ENCODE measurements at places on chromosomes 12 and 14.

DNA sequence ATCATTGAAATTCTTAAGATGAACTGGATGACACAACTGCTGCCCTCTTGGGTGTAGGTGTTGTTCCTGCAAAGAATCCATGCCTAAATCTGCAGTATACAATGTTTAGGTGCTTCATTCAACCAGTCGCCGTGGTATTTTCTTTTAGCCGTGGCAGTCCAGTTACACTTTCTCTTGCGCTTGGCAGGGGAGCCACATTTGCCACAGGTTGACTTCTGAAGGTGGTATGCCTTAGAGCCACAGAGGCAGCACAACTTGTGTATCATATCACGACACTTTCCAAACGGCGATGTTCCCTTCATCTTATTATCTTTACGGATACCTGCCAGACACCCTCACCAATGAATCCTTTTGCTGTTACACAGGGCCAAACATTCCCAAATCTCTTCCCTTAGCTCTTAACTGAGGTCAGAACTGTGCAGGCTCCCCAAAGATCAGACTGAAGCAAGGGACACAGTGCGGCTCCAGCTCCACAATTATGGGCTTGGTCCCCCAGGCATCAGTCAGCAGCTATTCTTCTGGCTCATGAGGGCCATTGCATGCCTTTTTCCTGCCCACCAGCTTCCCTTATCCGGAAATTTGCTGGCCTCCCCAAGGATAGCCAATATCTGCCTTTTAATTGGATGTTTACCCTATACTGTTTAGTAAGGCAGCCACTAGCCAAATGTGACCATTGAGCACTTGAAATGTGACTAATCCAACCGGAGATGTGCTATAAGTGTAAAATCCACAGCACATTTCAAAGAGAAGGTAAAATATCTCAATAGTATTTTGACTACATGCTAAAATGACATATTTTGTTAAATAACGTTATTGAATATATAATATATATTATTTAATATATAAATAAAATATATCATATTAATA lies 50.7 kb downstream of the SENP1 start:
- no peak for DNase-seq

GRCh38 chr12:45669792-45670191 lies 59.7 kb upstream of the ARID2 start:
- no peak for DNase-seq

DNA sequence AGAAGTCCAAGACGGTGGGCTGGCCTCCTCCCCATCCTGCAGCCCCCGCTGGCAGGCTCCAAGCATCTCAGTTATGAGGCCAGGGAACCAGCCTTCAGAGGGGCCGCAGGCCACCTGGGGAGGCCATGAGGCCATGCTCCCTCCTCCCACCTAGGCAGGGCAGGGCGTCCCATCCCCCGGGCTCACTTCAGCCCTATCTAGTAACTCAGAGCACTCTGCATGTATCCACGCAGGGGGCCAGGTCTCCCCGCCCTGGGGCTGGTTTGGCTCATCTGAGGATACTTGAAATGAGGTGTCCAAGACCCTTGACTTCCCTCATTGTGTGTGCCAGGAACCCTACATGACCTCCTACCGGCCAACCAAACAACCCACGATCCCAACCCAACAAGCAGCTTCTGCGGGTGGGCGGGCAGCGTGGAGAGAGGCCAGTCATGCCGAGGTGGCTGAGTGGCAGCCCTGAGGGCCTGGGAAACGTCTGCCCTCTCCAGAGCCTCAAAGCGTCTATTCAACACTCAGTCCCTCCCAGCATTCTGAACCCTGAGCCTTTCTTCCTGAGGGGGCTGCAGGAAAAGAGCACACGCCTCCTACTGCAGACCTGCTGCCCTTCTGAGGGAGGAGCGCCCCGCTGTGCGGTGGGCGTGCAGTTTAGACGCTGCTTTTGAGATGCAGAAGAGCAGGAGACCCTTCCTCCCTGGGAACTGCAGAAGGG lies 16.8 kb downstream of the ISCA2 start:
- DNase-seq = no peak

DNA sequence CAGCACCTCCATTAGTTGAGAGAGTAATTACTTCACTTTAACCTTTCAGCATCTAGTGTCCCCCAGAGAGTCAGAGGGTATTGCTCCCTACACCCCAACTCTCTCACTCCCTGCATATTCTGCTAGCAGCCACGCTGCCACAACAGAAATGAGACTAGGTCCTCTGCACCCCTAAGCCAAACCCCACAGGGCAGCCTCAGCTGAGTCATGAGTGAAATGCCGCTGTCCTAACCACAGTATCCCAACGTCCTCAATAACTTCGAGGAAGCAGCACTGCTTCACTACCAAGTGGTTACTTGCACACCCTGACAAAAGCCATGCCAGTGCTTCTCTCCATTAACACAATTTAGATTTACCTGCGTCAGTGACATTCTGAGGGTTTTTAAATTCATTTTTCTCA lies 6.9 kb upstream of the LYZ start:
- no peak for DNase-seq

DNA sequence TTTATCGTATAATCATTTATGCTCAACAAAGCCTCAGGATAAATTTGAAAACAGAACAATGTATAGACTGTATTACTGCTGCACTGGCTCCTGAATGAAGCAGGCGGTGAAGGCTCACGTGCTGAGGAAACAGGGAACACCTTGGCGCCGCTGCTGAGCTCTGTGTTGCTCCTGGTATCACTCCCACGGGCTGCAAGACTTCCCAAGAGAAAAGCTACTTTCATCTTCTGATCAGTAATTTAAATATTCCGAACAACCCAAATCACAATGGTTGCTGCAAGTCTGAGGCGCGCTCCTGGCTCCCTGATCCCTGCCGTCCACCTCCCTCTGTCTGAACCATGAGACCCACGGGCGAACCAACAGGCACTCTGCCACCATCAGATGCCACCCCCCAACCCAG lies 15.7 kb downstream of the PGAM5 start:
- DNase-seq = no peak

- DNase-seq = no peak
Observed at GRCh38 chr12:47419497-47419896, 286.3 kb downstream of the RPAP3 start.

DNA sequence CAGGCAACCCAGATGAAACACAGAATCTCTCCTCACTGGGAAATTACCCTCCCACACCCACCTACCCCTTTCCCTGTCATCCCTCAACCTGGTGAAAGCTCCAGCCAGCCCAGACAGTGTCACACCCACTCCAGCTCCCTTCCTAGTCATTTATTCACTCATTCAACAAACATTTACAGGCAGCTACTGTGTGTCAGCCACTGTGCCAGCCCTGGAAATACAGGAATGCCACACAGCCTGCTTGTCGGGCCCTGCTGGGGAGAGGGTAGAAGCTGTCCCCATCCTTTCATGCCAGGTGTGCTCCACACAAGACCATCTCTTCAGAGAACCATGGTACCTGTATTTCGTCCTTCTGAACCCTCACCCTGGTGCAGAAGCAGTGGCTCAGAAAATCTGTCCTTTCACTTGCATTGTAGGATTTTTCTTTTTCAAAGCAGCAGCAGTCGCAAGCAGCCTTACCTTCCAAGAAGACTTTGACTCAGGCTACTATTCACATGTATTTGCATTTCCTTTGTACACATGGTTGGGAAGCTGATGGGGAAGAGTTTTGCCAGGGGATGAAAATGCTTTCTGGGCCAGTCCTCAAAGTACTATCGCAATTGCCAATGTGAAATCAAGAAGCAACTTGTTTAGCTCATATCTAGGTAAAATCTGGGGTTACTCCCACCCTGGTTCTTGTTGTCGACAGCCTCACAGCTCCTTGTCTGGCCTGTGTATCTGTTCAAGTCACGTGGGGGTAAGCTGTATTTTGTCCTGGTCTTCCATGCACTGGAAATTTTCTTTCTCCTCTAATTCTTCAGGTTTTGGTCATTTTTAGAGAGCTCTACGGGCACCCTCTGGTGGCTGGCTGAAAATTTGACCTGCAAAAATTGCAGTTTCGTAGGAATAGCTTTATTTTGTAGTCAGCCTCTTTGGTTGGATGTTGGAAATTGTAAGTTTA lies 147.4 kb upstream of the EGLN3 start:
- DNase-seq = no peak

GRCh38 chr14:88503754-88504406 lies 50.9 kb downstream of the PTPN21 start:
- no peak for DNase-seq

- no peak for DNase-seq
Observed at GRCh38 chr12:96375170-96375569, 25.1 kb downstream of the CDK17 start.

- no peak for DNase-seq
Observed at GRCh38 chr12:126644236-126645020, 1579.2 kb downstream of the AACS start.

GRCh38 chr12:82651489-82651888 lies 35.2 kb upstream of the TMTC2 start:
- DNase-seq = no peak

DNA sequence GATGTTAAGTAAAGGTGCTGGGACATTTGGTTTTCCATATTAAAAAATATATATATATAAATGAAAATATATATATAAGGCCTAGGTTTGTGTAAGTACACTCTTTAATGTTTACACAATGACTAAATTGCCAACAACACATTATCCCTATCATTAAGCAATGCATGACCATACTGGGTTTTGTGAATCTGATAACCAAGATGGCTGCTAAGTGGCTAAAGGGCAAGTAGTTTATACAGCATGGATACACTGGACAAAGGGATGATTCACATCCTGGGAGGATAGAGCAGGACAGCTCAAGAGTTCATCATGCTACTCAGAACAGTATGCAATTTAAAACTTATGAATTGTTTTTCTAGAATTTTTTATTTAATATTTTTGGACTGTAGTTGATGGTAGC lies 89.3 kb downstream of the FIGNL2 start:
- no peak for DNase-seq

DNA sequence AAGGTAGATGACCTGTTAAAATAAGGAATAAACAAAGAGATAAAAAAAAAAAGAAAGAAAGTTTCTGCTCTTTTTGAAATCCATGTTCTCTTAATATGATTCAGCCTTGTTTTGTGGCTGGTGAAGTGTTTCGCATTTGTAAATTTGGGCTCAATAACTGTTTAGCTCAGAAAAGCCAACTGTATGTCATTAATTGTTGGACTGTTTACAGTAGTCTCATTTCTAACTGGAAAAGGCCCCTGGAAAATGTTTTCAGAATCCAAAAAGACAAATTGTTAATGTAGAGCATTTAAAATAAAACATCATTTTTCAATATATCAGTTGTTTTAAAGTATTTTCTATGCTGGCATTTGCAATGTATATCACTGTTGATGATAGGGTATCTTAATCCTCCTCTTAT lies 47.4 kb upstream of the DYRK2 start:
- no peak for DNase-seq

- no peak for DNase-seq
Observed at GRCh38 chr12:907413-908185, 41.9 kb downstream of the RAD52 start.

DNA sequence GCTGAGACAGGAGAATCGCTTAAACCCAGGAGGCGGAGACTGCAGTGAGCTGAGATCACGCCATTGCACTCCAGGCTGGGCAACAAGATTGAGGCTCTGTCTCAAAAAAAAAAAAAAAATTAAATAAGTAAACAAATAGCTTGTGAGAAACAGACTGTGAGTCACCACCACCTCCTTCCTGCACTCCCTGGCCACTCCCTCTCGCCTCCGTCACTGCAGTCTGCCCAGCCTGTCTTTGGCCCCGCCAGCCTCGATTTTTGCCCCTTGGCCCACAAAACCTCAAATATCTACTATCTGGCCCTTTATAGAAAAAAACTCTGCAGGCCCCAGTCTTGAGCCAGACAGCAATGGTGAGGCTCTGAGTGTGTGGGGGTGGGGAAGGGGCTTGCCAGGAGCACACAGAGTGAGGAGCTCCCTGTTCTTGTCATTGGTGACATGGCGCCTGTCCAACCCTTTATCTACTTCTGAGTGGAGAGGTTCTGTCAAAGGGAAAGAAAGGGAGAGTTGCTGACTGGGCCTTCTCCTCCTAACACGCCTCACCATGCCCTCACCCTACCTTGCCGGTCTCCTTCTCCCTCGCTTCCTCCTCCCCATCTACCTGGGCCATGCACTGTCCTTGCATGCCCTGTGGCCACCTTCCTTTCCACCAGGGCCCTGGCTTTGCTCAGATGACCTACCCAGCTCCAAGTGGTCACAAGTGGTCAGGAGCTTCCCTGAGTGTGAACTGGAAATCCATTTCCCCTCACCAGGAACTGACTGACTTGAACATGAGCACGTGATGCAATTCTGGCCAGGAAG lies 22.1 kb downstream of the LGMN start:
- DNase-seq = no peak

GRCh38 chr14:85915711-85916110 lies 385.8 kb downstream of the FLRT2 start:
- DNase-seq = no peak

- no peak for DNase-seq
Observed at GRCh38 chr12:27534765-27535161, 10.8 kb downstream of the PPFIBP1 start.

GRCh38 chr12:4486980-4487379 lies 41.4 kb upstream of the FGF6 start:
- DNase-seq = no peak

- DNase-seq = no peak
Observed at GRCh38 chr14:25026476-25027137, 23.3 kb downstream of the STXBP6 start.

DNA sequence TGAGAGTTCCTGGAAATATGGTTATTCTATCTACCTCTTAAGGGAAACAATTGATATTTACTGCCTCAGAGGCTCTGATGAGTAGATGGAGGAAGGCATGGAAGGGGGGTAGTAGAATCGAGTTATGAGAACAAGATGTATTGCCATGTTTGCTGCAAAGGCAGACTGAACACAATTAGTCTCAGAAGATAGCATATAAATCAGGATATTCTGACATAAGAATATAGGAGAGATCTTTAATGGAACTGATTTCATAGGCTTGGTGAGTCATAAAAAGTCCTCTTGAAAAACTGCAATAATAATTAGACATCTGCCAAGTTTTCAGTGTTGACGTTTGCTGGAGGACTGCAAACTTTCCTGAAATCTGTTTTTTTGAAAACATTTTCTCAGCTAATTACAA lies 636.1 kb downstream of the TMTC2 start:
- DNase-seq = no peak

- DNase-seq = no peak
Observed at GRCh38 chr12:3770891-3771290, 18.0 kb upstream of the CRACR2A start.

DNA sequence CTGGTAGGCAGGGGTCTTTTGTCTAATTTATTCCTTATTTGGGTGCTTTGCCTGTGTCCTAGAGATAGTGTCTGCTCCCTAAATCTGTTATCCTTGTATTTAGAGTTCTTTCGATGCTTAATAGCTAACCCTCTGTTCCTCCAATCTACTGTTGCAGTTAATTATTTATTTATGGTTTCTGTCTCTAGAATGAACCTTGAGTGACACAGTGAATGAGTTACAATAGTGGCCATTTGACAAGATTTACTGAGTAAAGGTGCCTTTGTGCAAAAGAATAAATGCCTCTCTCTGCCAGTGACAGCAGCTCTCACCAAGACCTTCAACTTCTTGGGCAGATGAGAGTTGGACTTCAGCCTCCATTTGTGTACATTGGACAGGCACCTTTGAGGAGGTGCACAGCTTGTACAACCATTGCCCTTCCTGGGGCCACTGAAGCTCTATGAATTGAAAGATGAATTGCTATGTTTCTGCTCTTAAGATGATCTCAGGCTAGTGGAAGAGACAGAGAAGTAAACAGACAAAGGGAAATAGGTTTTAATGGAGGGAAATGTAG lies 165.9 kb downstream of the DERA start:
- no peak for DNase-seq

Data from GOT3 (cell line).